Panc1 (cell line): ENCODE measurements at places on chromosomes 12 and 14. TPM values are rescaled to one million over a fixed set of nuclear protein-coding genes. Genes with fewer than 3 reads are reported as not detected.

DNA sequence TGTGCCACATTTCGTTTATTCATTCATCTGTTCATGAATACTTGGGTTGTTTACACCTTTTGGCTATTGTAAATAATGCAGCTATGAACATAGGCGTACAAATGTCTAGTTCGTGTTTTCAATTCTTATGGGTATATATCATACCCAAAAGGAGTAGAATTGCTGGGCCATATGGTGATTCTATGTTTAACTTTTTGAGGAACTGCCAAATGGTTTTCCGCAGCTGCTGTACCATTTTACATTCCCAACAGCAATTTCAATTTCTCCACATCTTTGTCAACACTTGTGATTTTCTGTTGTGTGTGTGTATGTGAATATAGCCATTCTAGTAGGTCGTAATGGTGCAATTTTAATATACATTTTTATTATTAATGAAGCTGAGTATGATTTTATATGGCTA lies 326.2 kb downstream of the ETNK1 start:
- no peak for DNase-seq
- no peak overlapping the region for H3K27ac ChIP-seq
- no peaks in the 10 kb centered on the region for H3K4me1 ChIP-seq
- no peaks in the 10 kb centered on the region for H3K36me3 ChIP-seq

- peaks cover 5% of the 10 kb centered on the region; the same call in 1 of the 2 replicates for H3K27me3 ChIP-seq
- no peak overlapping the region for H3K27ac ChIP-seq
- no peak overlapping the region for H3K4me3 ChIP-seq
- no peaks in the 10 kb centered on the region for H3K36me3 ChIP-seq
- no peaks in the 10 kb centered on the region for H3K4me1 ChIP-seq
Measured at GRCh38 chr12:42002563-42002962, 142.1 kb downstream of the GXYLT1 start.

The NOS1 gene
- 0.03 TPM for total RNA-seq

DNA sequence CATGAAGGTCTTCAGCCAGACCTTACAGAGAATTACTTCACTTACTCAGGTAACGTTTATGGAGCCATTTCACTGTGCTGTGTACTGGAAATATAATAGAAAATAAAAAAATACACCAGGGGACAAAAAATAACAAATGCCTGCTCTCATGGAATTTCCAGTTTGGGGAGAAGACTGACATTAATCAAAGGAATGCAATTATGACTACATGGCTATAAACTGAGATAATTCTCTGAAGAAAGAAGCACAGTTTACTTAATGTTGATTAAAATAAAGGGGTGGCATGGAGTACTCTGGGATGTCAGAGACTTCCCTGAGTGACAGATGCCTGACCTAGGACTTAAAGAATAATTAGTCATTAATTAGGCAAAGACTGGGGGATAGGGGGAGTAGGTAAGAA lies 59.0 kb downstream of the DENND5B start:
- H3K27ac ChIP-seq: no peak overlapping the region
- H3K27me3 ChIP-seq: no peaks in the 10 kb centered on the region
- H3K36me3 ChIP-seq: no peaks in the 10 kb centered on the region
- peaks cover 4% of the 10 kb centered on the region; the same call in 1 of the 2 replicates for H3K4me1 ChIP-seq
- H3K4me3 ChIP-seq: no peak overlapping the region

The TMEM132C gene
- total RNA-seq: not detected
